ENCODE measurements at places on chromosomes 12 and 14.

DNA sequence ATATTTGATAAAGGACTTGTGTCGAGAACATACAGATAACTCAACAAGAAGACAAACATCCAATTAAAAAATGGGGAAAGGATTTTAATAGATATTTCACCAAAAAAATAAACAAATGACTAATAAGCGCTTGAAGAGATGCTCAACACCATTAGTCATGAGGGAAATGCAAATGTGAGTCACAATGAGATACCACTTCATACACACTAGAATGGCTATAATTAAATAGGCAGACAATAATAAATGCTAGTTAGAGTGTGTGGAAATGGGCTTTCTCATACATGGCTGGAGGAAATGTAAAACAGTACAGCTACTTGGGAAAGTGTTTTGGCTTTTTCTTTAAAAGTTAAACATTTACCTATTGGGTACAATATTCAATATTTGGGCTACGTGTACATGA is 34.8 kb downstream of the DLK1 start:
- no peak for DNase-seq

GRCh38 chr12:112169161-112169872 is 44.0 kb downstream of the TRAFD1 start:
- no peak for DNase-seq

- DNase-seq, result no peak
These were observed 10.8 kb downstream of the MLH3 start for GRCh38 chr14:75040507-75040906.

- peak; percentile 28 for DNase-seq
These were observed 674 bp downstream of the VDR start for GRCh38 chr12:47903927-47904712.

DNA sequence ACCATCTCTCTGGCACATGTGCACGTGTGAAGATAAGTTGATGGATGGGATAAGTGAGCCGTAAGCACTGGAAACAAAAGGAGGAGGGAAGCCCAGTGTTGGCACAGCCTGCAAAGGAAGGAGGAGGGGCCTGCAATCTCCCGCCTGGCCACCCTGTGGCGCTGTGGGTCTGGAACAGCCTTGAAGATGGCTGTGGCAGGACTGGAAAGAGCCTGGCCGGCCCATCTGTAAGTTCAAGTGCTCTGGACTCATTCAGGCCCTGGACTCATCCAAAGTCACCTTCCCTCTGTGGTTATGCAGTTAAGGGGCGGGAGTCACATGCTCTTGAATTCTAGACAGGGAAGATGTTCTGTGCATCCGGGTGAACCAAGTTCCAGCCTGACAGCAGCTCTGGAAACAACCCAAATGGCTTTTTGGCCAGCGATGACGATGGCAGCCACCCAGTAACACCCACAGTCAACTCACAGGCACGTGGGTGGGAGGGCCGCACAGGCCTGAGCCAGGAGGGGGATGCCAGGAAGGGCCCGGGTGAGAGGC is 50.4 kb downstream of the CHGA start:
- no peak for DNase-seq

DNA sequence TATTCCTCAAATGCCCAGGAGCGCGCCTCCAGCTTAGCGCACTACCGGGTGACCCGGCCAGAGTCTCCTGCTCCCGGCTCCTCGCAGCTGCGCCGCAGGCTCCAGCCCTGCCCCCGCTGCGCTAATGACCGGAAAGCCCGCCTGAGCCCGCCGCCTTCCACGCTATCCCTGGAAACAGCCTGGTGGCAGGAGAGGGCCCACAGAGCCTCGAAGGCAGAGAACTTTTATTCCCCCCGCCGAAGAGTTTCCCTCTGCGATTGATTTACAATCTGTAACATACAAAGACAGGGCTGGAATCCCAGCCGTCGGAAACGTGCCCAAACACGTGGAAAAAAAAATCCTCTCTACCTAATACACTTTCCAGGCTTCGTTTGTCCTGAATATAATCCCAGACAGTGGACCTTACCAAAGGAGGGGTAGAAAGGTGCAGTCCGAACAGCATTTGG is 1.5 kb downstream of the COL2A1 start:
- DNase-seq, result no peak

- no peak for DNase-seq
These were observed 100.5 kb downstream of the SLC38A4 start for GRCh38 chr12:46725332-46725731.

- no peak for DNase-seq
These were observed 20.9 kb upstream of the ATP5MC2 start for GRCh38 chr12:53696655-53697331.

- DNase-seq, result no peak
These were observed 84.9 kb upstream of the PWP1 start for GRCh38 chr12:107600581-107601144.

GRCh38 chr12:115620816-115621215 is 656.7 kb downstream of the MED13L start:
- no peak for DNase-seq

DNA sequence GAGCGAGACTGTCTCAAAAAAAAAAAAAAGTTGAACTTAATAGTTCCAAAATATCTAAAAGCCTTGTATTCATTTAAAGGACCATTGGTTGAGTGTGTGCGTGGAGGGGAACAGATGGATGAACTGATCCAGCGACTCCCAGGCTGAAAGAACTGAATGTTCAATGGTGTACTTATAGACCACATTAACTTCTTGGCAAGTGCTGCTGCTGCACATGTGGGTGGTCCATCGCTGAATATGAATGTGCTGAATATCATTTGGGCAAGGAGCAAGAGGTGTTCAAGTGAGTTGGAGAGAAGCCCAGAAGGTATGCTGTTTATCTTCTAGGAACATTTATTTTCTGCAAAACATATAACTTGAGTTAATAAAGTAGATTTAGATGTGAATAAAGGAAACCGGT is 289.0 kb upstream of the RPL10L start:
- no peak for DNase-seq

- no peak for DNase-seq
These were observed 244.7 kb downstream of the C12orf75 start for GRCh38 chr12:105575235-105575634.

DNA sequence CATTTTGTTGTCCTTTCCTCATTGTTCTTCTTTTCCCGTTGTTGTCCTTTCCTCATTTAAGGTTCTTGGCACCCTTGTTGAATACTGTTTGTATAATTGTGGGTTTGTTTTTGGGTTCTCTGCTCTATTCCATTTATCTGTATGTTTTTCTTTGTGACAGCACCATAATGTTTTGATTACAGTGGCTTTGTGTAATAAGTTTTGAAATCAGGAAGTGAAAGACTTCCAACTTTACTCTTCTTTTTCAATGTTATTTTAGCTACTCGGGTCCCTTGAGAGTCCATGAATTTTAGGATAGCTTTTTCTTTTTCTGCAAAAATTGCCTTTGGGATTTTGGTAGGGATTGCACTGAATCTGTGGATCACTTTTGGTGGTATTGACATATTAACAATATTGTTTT is 28.1 kb downstream of the ETNK1 start:
- no peak for DNase-seq

- DNase-seq, result no peak
These were observed at the start of the genes LRRIQ1 and TSPAN19 for GRCh38 chr12:85036234-85036707. TSS of gene LRRIQ1 (plus strand) at chr12:85036351. CDS start at chr12:85038177, 1,826 bp downstream. TSS of gene TSPAN19 (minus strand) at chr12:85036277. CDS start at chr12:85029946, 6,331 bp downstream.

DNA sequence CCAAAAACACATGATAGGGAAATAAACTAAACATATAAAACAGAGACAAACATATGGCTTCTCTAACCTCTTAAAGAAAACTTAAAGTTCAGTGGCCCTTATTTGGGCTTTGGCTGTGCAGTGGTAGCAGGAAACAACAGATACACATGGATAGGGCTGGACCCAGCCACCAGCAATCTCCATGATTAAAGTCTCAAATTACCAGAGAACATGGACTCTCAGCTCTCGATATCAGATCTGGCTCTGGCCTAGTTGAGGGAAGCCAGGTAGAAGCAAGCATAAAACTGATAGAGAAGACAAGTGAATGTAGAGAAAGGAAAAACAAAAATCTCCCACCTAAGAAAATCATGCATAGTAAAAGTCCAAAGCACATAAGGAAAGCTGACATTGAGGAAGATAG is 164.8 kb downstream of the ITPR2 start:
- no peak for DNase-seq

Measured in stimulated activated CD8-positive, alpha-beta memory T cell treated with anti-CD3 and anti-CD28 coated beads, Interleukin-4, amount 100 ng/mL, for 4 hours (primary cell).